Astrocyte (in vitro differentiated cells and primary cell): ENCODE measurements at places on chromosomes 7 and 10.

DNA sequence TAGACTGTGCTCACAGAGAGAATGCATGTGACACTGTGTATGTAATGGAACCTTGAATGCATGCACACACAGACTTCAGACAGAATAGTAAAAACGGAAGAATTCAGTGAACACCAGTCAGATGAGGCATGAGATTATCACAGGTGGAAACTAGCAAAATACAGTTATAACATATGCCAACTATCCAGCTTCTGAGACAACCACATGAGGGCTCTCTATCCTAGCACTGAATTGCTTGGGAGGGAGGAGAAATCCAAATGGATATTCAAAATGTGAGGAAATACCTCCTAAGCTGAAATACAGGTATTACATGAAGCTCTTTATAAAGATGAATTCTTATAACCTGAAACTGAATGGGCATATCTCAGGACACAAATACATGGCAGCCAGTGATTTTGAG lies 30.6 kb downstream of the GARS1 start:
- DNase-seq, result no peak
- no peak overlapping the region for H3K27ac ChIP-seq
- H3K4me3 ChIP-seq, result no peak overlapping the region
- H3K36me3 ChIP-seq, result peaks cover 63% of the 10 kb centered on the region
- H3K27me3 ChIP-seq, result no peaks in the 10 kb centered on the region

- H3K4me3 ChIP-seq, result no peak overlapping the region
- no peak for DNase-seq
- no peak overlapping the region for H3K27ac ChIP-seq
- no peaks in the 10 kb centered on the region for H3K27me3 ChIP-seq
- H3K36me3 ChIP-seq, result no peaks in the 10 kb centered on the region
Measured at GRCh38 chr7:70104243-70104642, 506.0 kb downstream of the AUTS2 start.

GRCh38 chr10:86037096-86037495 lies 329.5 kb downstream of the GRID1 start:
- no peak for DNase-seq
- no peaks in the 10 kb centered on the region for H3K27me3 ChIP-seq
- no peak overlapping the region for H3K4me3 ChIP-seq

DNA sequence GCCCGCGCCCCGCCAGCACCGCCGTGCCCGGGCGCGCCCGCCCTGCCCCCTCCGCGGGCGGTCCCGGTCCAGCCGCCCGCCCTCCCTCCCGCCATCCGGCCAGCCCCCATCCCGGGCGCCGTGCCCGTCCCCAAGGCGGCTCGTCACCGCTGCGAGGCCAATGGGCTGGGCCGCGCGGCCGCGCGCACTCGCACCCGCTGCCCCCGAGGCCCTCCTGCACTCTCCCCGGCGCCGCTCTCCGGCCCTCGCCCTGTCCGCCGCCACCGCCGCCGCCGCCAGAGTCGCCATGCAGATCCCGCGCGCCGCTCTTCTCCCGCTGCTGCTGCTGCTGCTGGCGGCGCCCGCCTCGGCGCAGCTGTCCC lies at the start of gene HTRA1:
HTRA1 (plus strand) TSS at position 187 of the 362 bp plus-strand sequence; CDS start at position 287, 100 bp downstream.
- peaks cover 24% of the 10 kb centered on the region for H3K4me1 ChIP-seq
- peak within 1 kb of the TSS; percentile 74 for H3K4me3 ChIP-seq
- no peak within 1 kb of the TSS for H3K27ac ChIP-seq
- DNase-seq, result no peak
- H3K36me3 ChIP-seq, result no peaks in the 10 kb centered on the region

DNA sequence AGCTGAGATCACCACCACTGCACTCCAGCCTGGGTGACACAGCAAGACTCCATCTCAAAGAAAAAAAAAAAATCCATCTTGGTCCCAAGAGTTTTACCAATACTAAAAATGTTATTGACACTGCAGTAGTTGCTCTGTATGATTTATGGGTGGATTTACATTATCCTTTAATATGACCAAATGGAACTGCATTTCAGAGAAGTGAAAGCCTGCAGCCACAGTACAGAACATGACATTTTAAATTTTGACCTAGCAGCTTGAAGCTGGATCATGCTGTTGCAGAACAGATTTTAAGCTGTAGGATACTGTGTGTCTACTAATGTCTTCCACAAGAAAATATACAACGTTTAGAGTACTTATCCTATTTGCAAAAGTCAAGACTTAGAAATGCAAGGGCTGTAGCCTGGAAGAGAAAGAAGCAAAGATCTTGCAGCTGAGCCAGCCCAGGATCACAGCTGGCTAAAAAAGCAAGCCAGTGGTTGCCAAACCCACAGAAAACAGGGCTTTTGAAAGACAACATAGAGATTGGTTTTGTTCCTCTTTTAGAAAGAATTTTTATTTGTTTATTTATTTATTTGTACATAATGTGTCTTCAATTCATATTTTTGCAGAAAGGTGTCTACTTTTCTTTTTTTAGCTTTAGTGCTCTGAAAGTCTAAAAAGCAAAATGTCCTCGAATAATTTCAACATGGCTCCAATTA lies 55.2 kb upstream of the WNT16 start:
- H3K27me3 ChIP-seq, result no peaks in the 10 kb centered on the region
- H3K4me1 ChIP-seq, result peaks cover 7% of the 10 kb centered on the region
- H3K36me3 ChIP-seq, result no peaks in the 10 kb centered on the region
- H3K27ac ChIP-seq, result no peak overlapping the region
- no peak overlapping the region for H3K4me3 ChIP-seq
